ENCODE measurements at places on chromosomes 11 and 22. TPM values are rescaled to one million over a fixed set of nuclear protein-coding genes. Genes with fewer than 3 reads are reported as not detected.

WEE1 gene
- total RNA-seq = 31.3 TPM

C11orf16 gene
- total RNA-seq = not detected

CRYBB2 gene
- not detected for total RNA-seq

MAPK8IP2 gene
- 0.14 TPM for total RNA-seq

BIK gene
- 1.3 TPM for total RNA-seq

KCNE3 gene
- total RNA-seq = not detected

SLCO2B1 gene
- total RNA-seq = 0.66 TPM

MAJIN gene
- total RNA-seq = not detected

CHRDL2 gene
- not detected for total RNA-seq

SFI1 gene
- 26.3 TPM for total RNA-seq

UCP3 gene
- total RNA-seq = 0.72 TPM

KRTAP5-2 gene
- total RNA-seq = not detected

All from placental pericyte (primary cell).